ENCODE measurements at places on chromosomes 1 and 21. TPM values are rescaled to one million over a fixed set of nuclear protein-coding genes. Genes with fewer than 3 reads are reported as not detected.

DNA sequence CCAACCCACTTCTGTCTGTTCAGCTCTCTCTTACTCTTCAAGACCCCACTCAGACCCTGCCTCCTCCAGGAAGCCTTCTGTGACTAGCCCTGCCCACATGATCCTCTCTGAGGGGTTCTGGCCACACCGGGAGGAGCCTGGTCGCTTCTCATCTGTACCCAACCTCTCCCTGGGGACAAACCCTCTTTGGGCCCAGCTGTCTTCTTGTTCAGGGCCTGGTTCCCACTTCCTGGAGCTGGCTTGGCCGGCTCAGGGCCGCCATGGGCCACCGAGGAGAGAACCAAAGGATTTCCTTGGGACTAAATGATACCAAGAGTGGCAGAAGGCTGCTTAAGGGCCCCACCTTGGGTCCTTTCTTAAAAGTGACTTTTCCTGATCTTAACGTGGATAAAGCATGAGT is 124.7 kb upstream of the ZBTB40 start:
- no peak for DNase-seq

DNA sequence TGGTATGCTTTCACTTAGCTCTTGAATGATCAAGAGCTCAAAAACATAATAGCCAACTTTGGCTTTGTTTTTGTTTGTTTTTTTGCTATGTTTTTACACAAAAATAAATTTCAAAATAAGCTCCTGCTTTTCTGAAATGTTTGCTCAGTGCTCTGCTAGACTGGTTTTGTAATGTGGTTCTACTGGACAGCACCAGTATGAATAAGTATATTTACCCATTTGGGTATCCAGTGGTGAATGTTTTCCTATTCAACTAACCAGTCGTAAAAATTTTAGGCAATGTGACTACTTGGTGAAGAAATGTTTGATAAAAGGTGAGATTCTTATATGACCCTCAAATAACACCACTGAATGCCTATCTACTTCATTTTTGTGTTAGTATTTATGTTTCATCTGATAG is 308.6 kb downstream of the PTPRC start:
- no peak for DNase-seq

- no peak for DNase-seq
These were observed 26.9 kb upstream of the SYNC start for GRCh38 chr1:32729254-32730046.

LRRIQ3 gene
- polyA plus RNA-seq: 0.85 TPM

All from muscle of back (tissue), 13 donors.